ENCODE measurements at places on chromosomes 4 and X. TPM values are rescaled to one million over a fixed set of nuclear protein-coding genes. Genes with fewer than 3 reads are reported as not detected.

DNA sequence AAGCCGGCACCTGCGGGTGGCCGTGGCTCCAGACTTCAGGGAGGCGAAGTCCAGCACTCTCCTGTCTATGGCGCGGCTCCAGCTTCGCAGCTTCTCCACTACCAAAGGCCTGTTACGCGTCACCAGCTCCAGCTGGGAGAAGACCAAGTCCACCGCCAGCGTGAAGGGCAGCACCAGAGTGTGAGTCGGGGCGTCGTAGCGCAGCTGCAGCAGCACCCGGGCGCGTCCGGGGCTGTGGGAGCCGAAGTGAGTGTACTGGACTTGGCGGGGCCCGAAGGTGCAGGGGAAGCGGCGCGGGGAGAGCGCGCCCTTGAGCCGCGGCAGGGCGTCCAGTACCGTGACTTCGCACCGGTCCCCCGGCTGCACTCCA, 444 bp downstream of the FREM3 start:
- no peaks in the 10 kb centered on the region for H3K27me3 ChIP-seq
- no peak for DNase-seq
- no peaks in the 10 kb centered on the region for H3K36me3 ChIP-seq
- H3K4me1 ChIP-seq, result peaks cover 9% of the 10 kb centered on the region
- H3K4me3 ChIP-seq, result peak overlapping the region; percentile 46

The GAGE12E gene
- total RNA-seq, result not detected

The CD38 gene
- 7.1 TPM for total RNA-seq

GRCh38 chrX:131058136-131058868, at the start of gene ARHGAP36:
Gene ARHGAP36, plus strand, starts transcription at chrX:131058346. Its CDS starts 23,320 bp downstream, at chrX:131081666.
- H3K27ac ChIP-seq, result no peak within 1 kb of the TSS
- DNase-seq, result no peak
- peaks cover 6% of the 10 kb centered on the region for H3K4me1 ChIP-seq
- no peaks in the 10 kb centered on the region for H3K27me3 ChIP-seq
- H3K4me3 ChIP-seq, result no peak within 1 kb of the TSS
- H3K36me3 ChIP-seq, result no peaks in the 10 kb centered on the region

DNA sequence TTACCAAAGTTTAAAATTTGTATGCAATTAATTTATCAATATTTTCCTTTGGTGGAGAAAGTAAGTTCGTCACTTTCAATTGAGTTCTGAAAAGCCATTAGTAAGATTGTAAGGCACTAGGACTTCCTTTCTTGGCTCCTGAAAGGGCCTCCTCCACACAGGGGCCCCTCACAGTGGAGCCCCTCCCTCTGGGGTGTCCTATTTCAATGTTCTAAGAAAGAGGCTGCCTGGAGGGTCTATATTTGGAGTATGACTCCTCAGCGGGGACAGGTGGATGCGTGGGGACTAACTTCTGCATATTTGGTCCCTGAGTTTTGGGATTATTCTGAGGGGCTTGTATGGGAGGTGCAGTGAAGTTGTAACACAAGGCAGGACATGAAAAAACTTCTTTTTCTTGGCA, 1.6 kb upstream of the ARMCX4 start:
- H3K4me3 ChIP-seq, result no peak overlapping the region
- no peaks in the 10 kb centered on the region for H3K36me3 ChIP-seq
- no peaks in the 10 kb centered on the region for H3K4me1 ChIP-seq
- no peak overlapping the region for H3K27ac ChIP-seq
- DNase-seq, result no peak

DNA sequence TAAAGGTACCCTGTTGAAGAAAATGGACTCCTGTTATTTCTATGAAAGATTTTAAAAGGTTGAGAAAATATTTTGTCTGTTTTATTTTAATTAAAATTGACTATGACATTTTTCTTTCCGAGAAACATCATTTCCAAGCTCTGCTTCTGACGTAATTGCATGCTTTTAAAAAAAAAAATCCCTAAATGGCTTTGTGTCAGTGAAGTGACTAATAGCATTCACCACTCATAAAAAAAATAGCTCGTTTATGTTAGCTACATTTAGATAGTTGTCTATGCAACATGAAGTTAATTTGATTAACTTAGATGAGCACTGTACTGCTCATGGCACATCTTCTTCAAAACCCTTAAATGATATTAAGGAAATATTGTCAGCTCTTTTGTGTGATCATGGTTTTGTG, 105.1 kb upstream of the KLHL13 start:
- H3K4me3 ChIP-seq, result no peak overlapping the region
- no peak for DNase-seq
- no peak overlapping the region for H3K27ac ChIP-seq
- H3K36me3 ChIP-seq, result no peaks in the 10 kb centered on the region

The C1GALT1C1 gene
- 17.3 TPM for total RNA-seq

GRCh38 chrX:48904626-48905025, 6.8 kb downstream of the SLC35A2 start:
- H3K36me3 ChIP-seq, result peaks cover 57% of the 10 kb centered on the region
- no peak for DNase-seq
- H3K27me3 ChIP-seq, result no peaks in the 10 kb centered on the region
- H3K27ac ChIP-seq, result no peak overlapping the region

DNA sequence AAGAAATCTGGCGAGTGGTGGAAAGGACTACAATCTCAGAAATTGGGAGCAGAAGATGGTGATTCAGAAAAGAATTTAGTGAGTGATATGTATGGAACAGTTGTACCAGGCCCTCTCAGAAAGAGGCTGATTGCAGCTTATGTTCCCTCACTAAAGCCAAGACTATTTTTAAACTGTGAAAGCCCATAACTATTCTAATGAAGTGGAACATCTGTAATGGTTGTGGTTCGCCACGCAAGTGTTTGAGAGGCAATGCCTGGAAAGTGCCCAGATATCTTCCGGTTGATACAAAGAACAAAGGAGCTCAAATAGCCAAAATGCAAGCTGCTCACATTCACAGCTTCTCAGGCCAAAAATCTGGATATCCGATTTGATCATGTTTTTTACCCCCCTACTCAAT, 1250.7 kb downstream of the RAPGEF2 start:
- no peak overlapping the region for H3K27ac ChIP-seq
- H3K4me3 ChIP-seq, result no peak overlapping the region
- DNase-seq, result no peak

- no peak overlapping the region for H3K4me3 ChIP-seq
- DNase-seq, result no peak
- peaks cover 17% of the 10 kb centered on the region for H3K4me1 ChIP-seq
- no peak overlapping the region for H3K27ac ChIP-seq
- H3K27me3 ChIP-seq, result no peaks in the 10 kb centered on the region
- no peaks in the 10 kb centered on the region for H3K36me3 ChIP-seq
Measured at GRCh38 chrX:19678941-19679340, 163.6 kb upstream of the MAP3K15 start.

DNA sequence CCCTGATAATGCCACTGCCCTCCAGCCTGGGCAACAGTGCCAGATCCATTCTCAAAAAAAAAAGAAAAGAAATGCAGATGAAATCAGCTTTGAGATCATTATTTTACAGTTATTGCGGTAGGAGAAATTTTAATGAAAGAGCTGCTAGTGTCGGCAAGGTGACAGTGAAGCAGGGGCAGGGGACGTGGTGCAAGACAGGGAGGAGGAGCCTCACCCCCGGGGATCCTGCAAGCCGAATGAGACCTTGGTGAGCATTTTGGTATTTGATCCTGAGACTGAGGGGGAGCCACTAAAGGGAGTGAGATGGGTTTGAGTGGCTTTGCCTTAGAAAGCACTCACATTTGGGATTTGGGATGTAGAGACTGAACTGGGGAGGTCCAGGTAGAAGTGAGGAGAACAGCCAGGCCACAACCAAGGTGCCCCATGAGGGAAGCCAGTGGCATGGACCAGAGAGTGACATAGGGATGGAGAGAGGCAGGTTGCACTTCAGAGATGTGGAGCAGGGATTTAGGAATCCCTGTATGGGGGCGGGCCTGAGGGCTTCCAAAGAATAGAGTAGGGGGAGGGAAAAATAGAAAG, 23.6 kb downstream of the RBM10 start:
- H3K27me3 ChIP-seq, result no peaks in the 10 kb centered on the region
- no peak overlapping the region for H3K27ac ChIP-seq
- H3K4me1 ChIP-seq, result no peaks in the 10 kb centered on the region
- no peak for DNase-seq

GRCh38 chr4:37232315-37232714, 12.2 kb upstream of the NWD2 start:
- H3K27ac ChIP-seq, result no peak overlapping the region
- H3K4me1 ChIP-seq, result no peaks in the 10 kb centered on the region
- H3K27me3 ChIP-seq, result no peaks in the 10 kb centered on the region
- H3K36me3 ChIP-seq, result no peaks in the 10 kb centered on the region
- no peak overlapping the region for H3K4me3 ChIP-seq
- DNase-seq, result no peak

The OPRPN gene
- total RNA-seq, result not detected

DNA sequence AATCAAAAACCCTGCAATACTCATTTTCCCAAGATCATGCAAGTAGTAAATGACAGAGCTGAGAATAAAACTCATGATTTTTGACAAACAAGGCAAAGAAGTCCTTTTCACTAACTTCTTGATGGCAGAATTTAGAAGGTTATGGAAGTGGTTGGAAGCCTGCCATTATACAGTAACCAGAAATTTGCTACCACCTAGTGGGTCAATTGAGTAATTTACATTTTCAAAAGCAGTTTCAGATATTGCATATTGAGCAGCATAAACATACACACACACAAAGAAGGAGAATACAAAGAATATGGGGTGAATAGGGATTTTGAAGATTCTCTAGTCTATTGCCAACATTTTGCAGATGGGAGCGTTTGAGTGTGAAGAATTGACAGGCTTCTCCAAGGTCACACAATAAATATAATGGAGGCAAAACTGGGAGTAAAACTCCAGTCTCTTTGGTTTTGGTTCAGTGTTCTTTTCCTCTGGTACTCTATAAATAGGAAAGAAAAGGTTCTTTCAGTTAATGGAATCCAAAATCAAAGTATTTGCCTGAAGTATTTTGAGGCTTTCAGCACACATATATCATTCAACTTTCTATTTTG, 70.2 kb downstream of the GC start:
- H3K4me1 ChIP-seq, result no peaks in the 10 kb centered on the region
- no peak overlapping the region for H3K4me3 ChIP-seq
- H3K27ac ChIP-seq, result no peak overlapping the region
- H3K36me3 ChIP-seq, result no peaks in the 10 kb centered on the region

GRCh38 chrX:132501606-132502005, 12.8 kb upstream of the MBNL3 start:
- H3K4me1 ChIP-seq, result no peaks in the 10 kb centered on the region
- no peaks in the 10 kb centered on the region for H3K27me3 ChIP-seq
- H3K36me3 ChIP-seq, result no peaks in the 10 kb centered on the region
- no peak overlapping the region for H3K4me3 ChIP-seq

The CT45A6 gene
- total RNA-seq, result not detected

DNA sequence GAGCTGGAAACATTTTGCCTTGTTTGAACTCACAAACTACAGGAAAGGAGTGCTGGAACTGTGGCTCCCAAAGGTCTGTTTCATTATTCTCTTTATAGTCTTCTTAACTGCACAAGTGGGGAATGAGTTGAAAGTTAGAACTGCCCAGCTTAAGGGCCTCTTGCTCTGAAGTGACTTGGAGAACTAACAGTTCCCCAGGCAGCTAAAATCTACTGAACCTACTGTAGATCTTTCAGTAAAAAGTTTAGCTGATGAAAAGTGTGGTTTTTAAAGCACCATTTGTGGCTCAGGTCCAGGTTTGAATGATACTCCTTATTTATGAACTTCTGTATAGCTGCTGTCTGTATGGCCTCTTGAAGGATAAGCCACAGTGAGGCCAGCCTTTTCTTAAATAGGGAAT, 353.8 kb downstream of the MAPK10 start:
- no peak overlapping the region for H3K4me3 ChIP-seq
- no peak for DNase-seq
- no peaks in the 10 kb centered on the region for H3K4me1 ChIP-seq

The SCARB2 gene
- total RNA-seq, result 219 TPM

The TMPRSS11F gene
- total RNA-seq, result not detected

GRCh38 chrX:40035726-40036125, 62.0 kb downstream of the BCOR start:
- H3K36me3 ChIP-seq, result no peaks in the 10 kb centered on the region
- H3K27ac ChIP-seq, result no peak overlapping the region
- H3K4me1 ChIP-seq, result no peaks in the 10 kb centered on the region
- H3K4me3 ChIP-seq, result no peak overlapping the region

DNA sequence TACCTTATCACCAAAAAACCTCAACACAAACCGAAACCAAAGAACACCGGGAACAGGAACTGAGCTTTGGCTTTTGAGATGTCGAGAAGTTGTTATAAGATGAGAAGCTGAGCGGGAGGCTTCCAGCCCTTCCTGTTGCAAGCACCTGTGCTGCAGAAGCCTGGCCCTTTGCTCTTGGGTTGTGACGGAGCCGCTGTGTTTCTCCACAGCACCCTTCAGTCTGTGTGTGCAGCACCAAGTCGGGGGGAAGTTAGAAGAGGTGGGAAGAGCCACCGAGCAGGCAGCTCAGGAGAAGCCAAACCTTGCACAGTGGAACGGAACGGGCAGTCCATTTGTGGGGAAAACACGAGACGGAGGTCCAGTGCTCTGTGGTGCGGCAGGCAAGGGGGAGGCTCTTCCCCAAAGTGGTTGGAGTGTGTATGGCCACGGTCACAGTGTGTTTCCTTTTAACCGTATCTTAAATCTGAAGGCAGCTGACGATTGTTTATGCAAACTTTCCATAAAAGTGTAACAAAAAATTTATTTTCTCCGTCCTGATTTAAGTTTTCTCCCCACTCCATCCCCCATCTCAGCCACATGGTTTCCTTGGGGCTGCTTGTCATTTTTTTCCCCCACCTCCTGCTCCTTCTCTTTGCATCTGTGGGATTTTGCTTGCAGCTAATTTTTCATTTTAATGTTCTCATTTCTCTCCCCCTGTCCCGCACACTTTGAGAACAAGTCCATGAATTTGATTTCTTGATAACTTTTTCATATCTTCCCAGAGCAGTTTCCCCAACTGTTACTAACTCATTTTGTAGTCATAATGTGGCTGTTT, 123.7 kb downstream of the STOX2 start:
- no peak overlapping the region for H3K27ac ChIP-seq
- no peaks in the 10 kb centered on the region for H3K27me3 ChIP-seq

- H3K36me3 ChIP-seq, result no peaks in the 10 kb centered on the region
- no peaks in the 10 kb centered on the region for H3K4me1 ChIP-seq
- peak; percentile 4 for DNase-seq
Measured at GRCh38 chrX:10833299-10834169, 213.1 kb upstream of the MID1 start.

GRCh38 chr4:27239641-27240040, 379.0 kb downstream of the STIM2 start:
- no peak for DNase-seq
- no peak overlapping the region for H3K27ac ChIP-seq
- H3K36me3 ChIP-seq, result no peaks in the 10 kb centered on the region
- H3K27me3 ChIP-seq, result no peaks in the 10 kb centered on the region

The ARX gene
- total RNA-seq, result not detected

- no peak overlapping the region for H3K4me3 ChIP-seq
- H3K27me3 ChIP-seq, result no peaks in the 10 kb centered on the region
Measured at GRCh38 chrX:112837531-112837930, 3.1 kb downstream of the AMOT start.

The NDNF gene
- total RNA-seq, result 5.9 TPM

GRCh38 chrX:149286940-149287349, 218.2 kb downstream of the IDS start:
- H3K4me1 ChIP-seq, result no peaks in the 10 kb centered on the region
- no peak overlapping the region for H3K4me3 ChIP-seq
- DNase-seq, result no peak
- H3K27me3 ChIP-seq, result no peaks in the 10 kb centered on the region
- no peaks in the 10 kb centered on the region for H3K36me3 ChIP-seq
- no peak overlapping the region for H3K27ac ChIP-seq

The NAA11 gene
- not detected for total RNA-seq
